ENCODE measurements at places on chromosomes 16 and 17.

- no peak for DNase-seq
Observed at GRCh38 chr16:105521-105920, 27.5 kb downstream of the MPG start.

GRCh38 chr17:50638966-50639713 is 4.5 kb downstream of the ABCC3 start:
- no peak for DNase-seq

DNA sequence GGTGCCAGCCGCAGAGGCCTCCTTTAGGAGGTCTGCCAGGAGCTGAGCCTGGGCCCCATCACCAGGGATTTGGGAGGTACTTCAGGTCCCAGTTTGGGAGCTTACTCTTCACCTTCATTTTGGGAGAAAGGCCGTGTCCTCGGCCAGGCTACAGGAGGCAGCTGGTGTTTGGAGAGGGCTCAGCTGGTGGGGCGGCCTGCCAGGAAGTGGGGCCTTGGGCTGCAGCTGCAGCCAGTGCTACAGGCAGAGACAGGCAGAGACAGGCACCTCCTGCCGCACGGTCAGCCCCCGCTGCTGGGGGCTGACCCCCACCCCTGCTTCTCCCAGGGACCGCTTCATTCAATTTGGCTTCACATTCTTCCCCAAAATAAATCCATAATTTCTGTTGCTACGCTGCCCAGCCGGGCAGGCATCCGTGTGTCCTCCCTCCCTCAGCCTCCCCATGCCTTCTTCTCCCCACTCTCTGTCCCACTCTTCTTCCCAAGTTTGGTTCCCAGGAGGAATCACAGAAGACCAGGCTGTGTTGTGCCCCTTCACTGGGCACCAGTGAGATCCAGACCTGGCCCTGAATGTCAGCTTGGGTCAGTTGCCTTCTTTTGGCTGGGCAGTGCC is 6.1 kb downstream of the TMEM235 start:
- DNase-seq: peak; percentile 56

GRCh38 chr16:2333231-2333630 is 7.3 kb downstream of the ABCA3 start:
- no peak for DNase-seq

DNA sequence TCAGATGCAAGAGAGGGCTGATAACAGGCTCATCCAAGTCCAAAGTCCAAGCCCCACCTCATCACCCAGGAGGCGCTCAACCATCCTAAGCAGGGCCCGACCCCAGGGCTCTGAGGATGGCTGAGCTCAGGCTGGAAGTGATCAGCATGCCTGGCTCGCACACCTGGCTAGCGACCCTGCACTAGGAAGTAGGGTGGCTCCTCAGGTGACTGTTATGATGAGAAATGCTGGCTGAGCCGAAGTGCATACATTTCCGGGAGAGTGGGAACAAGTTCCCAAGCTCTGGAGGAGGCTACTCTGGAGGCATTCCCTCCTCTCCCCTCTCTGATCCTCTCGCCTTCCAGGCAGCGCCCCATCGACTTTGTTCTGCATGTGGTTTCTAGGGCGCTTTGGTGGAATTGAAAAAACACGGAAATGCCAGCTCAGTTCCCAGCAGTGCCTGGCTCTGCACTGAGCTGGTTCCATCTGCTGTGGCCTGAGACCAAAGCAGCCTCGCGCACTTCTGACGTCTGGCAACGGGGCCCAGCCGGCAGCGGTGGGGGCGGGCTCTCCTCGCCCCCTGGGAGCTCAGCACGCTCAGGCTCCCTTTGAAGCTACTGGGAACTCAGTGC is 130.3 kb downstream of the IRF8 start:
- DNase-seq: no peak

- DNase-seq: no peak
Observed at GRCh38 chr16:66057057-66057456, 309.4 kb upstream of the CDH5 start.

GRCh38 chr16:70614208-70614951 is 32.0 kb upstream of the IL34 start:
- no peak for DNase-seq

DNA sequence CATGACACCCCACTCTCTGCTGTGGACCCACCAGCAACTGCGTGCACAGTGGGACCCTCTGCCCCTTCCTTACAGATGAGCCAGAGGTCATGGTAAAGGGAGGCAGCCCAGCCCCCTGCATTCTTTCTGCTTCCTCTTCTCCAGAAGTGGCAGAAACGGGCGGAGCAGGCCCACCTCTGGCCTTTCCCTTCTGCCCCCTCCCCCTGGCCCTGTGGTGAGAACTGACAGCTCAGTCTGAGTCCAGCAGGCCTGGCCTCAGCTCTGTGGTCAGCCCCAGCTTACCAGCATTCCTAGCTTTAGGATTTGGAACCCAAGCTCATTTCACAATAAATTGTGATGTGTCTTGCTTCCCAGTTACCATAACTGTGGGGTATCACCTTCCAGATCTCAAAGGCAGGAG is 4.8 kb upstream of the ANKRD11 start:
- DNase-seq: no peak

DNA sequence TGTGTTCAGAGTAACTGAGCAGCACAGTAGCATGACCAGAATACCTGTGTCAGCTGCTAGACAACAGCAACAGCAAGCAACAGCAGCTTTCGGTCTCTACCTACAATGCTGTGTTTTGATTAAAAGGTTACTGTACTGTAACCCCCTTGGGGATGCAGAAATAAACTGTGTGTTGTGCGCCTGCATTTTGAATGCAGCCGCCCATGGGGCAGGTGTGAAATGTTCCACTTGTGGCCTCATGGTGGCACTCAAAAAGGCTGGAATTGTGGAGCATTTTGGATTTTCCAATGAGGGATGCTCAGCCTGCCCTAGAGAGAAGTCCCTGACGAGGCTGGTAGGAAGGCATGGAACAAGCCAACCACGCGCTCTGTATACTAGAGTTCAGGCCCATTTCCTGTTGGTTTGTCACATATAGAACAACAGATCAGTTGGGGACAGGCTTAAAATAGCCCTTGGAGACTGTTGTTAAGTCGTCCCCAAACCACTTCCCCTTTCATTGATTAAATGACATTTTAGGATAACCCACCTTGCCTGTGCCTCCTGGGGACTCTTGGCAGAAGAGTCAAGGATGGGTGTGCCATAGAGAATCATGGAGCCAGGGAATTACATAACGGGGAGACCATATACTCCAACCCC is 27.1 kb downstream of the SCPEP1 start:
- DNase-seq: no peak

GRCh38 chr17:79800325-79801155 is 3.7 kb upstream of the CBX8 start:
- DNase-seq: no peak

DNA sequence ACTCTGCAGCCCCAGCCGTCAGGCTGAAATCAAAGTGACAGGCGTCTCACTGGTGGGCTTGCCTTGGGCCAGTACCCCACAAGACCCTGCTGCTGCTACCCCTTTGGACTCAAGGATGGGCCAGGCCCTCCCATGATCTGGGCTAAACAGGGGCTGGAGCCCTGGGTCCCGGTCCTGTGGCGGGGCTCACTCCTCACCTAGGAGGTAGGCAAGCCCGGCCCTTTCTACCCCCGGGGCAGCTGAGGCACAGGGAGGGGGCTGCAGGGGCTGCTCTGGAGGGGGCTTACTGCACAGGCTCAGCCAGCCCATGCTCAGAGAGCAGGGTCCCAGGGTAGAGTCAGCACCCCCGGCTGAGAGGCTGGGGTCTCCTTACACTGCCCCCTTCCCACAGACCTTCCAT is 23.6 kb downstream of the KATNB1 start:
- DNase-seq: no peak

DNA sequence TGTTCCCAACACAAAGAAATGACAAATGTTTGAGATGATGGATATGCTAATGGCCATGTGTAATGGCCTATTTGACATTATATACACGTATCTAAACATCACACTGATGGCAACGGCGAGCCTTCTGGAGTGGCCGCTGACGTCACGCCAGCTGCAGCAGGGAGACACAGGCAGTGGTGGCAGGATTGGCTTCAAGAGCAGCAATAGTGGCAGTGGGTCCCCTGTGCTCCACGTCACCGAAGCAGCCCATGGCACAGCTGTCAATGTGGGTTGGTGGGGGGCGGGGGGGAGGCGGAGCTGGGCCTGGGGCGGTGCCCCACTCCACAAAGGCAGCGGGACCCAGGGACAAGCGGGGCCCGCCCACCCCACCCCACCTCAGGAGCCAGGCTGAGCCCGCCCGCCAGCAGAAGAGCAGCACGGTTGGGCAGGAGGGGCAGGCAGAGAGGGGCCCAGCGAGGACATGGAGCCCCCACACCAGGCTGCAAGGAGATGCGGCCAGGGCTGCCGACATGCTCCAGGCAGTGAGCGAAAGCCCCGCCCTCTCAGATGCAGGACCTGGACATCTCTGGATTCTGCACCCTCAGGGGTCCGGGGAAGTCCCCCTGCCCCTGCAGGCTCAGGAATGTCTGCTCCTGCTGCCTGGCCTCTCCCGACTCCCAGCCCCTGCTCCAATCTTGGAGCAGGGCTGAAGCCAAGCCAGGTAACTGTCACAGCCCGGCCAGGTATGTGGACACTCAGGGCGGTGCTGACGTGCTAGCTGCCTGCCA is 64.6 kb downstream of the USP32 start:
- DNase-seq: peak; percentile 93

DNA sequence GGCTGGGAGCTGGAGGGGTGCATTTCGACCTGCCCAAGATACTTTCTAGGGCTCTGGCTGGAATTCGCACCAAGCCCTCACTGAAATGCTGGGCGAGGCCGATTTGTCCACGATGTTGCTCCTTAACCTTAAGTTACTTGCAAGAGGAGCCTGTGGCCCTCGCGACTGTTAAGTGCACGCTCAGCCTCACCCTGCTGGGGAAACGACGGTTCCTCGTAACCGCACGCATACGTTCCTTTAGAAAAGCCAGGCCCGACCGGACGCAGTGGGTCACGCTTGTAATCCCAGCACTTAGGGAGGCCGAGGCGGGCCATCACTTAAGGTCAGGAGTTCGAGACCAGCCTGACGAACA is 607 bp upstream of the NCOR1 start:
- peak; percentile 98 for DNase-seq

DNA sequence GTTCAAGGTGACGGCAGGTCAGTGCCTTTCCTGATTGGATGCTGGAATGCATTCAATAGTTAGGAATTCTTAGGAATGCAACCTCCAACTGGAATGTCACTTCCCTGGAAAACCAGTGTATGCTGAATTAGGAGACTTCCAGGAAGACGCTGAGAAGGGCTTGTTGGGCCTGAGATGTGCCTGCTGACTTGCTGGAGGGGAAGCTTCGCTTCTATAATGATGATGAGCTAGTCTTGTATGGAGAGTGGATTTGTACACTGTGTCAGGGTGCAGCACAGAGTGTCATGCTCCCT is 45.6 kb downstream of the SMPD3 start:
- no peak for DNase-seq

DNA sequence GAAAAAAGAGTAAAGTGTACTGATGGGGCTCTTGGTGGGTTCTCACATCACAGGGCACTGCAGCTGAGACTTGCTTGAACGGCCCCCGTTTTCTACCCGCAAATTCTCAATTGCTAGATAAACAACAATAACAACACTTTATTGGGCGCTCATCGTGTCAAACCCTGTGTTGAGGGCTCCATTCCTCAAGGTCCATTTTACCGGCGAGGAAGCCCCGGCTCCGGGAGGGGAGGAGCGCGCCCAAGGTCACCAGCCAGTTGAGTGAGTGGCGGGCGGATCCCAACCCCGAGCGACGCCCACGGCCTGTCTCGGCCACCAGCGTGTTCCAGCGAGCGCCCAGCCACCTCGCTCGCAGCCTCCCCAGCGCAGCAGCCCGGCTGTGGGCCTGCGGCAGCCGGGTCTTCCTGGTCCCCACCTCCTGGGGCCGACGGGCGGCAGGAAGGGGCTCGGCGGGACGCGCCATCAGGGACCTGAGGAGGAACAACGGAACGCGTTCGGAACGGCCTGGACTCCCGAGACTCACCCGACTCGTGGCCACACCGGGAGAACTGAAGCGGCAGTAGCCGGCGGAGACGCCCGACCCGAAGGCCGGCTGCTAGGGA is 373 bp downstream of the CMC2 start:
- DNase-seq: peak; percentile 53

All from SHP77 (cell line).